Ascending aorta (tissue), 2 donors: ENCODE measurements at places on chromosomes 2 and 18.

GRCh38 chr2:79530443-79530842 is 17.6 kb downstream of the CTNNA2 start:
- no peaks in the 10 kb centered on the region for H3K4me1 ChIP-seq
- H3K27me3 ChIP-seq = no peaks in the 10 kb centered on the region
- DNase-seq = no peak
- no peak overlapping the region for H3K27ac ChIP-seq
- no peak overlapping the region for H3K4me3 ChIP-seq
- no peaks in the 10 kb centered on the region for H3K36me3 ChIP-seq

DNA sequence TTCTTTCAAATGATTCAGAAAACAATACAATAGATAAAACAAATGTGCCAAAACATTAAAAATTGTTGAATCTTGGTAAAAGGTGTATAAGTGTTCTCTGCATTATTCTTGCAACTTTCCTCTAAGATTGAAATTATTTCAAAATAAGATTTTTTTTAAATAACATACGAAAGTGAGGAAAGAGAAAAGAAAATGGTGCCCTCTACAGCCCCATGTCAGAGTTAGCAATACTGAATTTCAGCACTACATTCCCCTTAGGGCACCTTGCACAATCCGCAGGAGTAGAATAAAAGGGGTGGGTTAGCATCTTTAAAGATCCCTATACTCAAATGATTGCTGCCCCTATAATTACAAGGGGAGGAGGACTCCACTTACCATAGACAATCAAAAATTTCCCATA is 433.7 kb downstream of the BCL11A start:
- H3K27ac ChIP-seq = no peak overlapping the region
- H3K36me3 ChIP-seq = no peaks in the 10 kb centered on the region
- H3K4me1 ChIP-seq = no peaks in the 10 kb centered on the region
- no peak for DNase-seq
- no peak overlapping the region for H3K4me3 ChIP-seq
- no peaks in the 10 kb centered on the region for H3K27me3 ChIP-seq

DNA sequence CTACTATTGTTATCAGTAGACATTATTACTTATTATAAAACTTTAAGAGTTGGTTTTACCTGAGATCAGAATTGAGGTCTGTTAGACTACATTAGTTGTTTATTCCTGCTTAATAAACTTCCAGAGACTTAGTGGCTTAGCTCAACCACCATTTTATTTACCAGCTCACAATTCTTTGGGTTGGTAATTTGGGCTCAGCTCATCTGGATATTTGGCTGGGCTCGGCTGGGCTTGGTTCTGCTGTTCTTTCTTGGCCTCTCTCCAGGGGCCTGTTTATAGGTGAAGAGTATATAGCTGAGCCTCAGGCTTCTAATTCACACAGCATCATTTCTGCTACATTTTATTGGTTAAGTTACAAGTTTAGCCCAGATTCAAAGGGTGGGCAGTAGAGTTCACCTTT is 67.9 kb downstream of the CCDC138 start:
- H3K4me1 ChIP-seq = no peaks in the 10 kb centered on the region
- H3K27me3 ChIP-seq = no peaks in the 10 kb centered on the region
- no peaks in the 10 kb centered on the region for H3K36me3 ChIP-seq
- no peak for DNase-seq

DNA sequence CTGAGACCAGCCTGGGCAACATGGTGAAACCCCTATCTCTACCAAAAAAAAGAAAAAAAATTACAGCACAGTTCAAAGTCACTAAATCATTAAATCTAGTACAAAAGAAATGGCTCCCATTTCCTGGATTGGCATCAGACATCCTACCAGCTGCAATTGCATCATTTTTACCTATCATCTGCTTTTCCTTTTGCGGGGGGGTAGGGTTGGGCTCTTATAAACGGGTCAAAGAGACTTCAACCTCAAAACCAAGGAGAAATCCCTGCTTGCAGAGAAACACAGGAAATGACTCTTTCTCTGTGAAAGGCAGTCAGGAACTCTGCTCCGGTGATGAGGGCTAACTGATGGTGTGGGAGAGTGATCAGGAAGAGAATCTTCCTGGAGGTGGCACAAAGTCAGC is 45.3 kb upstream of the RFX8 start:
- H3K27me3 ChIP-seq = no peaks in the 10 kb centered on the region
- H3K4me1 ChIP-seq = no peaks in the 10 kb centered on the region
- H3K36me3 ChIP-seq = no peaks in the 10 kb centered on the region
- no peak overlapping the region for H3K27ac ChIP-seq

DNA sequence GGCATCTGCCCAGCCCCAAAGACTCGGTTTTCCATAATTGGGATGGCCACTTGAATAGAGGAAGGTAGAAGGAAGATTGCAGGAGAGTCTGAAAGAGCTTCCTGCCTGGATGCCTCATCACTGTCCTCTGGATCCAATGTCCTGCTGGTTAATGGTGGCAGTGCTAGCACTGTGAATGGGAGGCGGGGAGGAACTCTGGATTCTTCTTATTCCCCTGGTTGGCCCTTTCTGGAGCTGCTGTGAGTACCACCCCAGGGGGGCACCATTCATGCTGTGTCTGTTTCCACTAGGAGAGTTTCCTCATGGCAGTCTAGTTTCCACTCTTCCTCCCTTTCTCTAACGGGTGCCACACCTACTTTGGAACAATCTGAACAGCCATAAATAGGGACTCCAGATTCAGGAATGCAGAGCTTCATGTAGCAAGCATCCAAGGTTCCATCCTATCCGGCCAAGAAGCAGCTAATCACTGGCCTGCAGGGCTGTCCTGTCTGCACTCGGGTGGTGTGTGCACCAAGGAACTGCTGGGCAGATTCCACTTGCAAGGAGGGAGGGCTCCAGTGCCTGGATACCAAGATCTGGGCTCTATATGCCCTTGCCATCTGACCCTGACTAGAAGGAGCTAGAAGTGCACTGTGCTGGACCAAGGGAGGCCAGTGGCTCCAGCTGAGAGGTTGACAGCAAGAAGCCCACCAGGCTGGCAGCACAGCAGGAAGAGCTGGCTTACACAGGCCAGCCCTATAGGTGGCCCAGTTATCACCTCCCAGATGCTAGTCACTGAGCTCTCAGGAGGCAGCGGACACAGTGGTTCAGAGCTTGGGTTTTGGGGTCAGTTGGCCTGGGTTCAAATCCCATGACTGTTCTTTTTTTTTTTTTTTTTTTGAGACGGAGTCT is 4.6 kb upstream of the ATOH8 start:
- no peaks in the 10 kb centered on the region for H3K36me3 ChIP-seq
- DNase-seq = no peak
- H3K4me1 ChIP-seq = peaks cover 59% of the 10 kb centered on the region
- H3K4me3 ChIP-seq = no peak overlapping the region

GRCh38 chr2:99619151-99619550 is 129.3 kb upstream of the REV1 start:
- no peak overlapping the region for H3K27ac ChIP-seq
- DNase-seq = no peak
- peaks cover 4% of the 10 kb centered on the region for H3K4me1 ChIP-seq
- no peaks in the 10 kb centered on the region for H3K36me3 ChIP-seq

- DNase-seq = no peak
- H3K4me3 ChIP-seq = no peak overlapping the region
- H3K27me3 ChIP-seq = no peaks in the 10 kb centered on the region
- H3K4me1 ChIP-seq = no peaks in the 10 kb centered on the region
- no peak overlapping the region for H3K27ac ChIP-seq
These were observed 38.8 kb upstream of the ERMN start for GRCh38 chr2:157364257-157364974.

DNA sequence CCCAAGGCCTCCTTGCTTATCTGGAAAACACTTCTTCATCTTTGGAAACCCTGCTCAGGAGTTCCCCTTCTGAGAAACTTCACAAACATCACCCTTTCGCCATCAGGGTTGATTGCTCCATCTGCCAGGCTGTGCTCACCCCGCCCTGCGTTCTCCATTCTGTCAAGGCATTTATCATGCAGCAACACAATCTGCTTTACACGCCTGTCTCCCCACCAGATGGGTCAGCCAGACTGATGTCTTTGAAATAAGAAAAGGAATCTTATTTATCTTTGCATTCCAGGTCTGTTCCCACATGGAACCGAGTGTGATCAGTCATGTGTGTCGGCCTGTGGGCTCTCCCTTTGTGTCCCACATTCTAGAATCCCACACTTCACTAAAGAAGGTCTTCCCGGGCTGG is 110.0 kb upstream of the ARL4C start:
- H3K4me3 ChIP-seq = no peak overlapping the region
- no peak overlapping the region for H3K27ac ChIP-seq
- H3K27me3 ChIP-seq = no peaks in the 10 kb centered on the region
- no peaks in the 10 kb centered on the region for H3K4me1 ChIP-seq
- H3K36me3 ChIP-seq = no peaks in the 10 kb centered on the region

DNA sequence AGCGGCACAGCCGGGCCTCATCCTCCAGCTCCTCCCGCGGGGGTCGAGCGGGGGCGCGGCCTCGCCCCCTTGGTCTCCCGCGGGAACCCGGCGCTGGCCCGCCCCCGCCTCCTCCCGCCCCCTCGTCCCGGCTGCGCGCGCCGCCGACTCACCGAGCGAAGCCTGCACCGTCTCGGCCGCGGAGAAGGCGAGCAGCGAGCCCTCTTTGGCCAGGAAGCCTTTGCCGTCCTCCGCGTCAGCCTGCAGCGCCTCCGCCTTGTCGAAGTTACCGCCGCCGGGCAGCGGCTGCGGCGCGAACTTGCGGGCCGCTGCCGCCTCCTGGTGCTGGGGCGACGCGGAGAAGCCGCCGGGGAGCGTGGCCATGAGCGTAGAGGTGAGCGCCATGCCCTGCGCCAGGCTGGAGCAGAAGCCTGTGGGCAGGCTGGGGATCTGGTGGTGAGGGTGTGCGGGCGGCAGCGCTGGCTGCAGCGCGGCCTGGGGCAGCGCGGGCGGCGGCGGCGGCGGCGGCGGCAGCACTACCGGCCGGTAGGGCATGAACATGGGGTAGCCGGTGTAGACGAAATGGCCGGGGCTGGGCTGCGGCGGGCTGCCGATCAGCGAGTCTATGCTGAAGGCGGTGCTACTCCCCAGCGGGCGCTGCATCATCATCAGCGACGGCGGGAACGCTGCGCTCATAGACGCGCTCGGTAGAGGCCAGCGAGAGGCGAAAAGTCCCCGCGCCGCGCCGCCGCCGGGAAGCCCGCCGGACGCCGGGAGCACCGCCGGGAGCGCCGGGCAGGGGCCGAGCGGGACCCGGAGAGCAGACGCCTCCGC is 683 bp downstream of the GBX2 start:
- H3K27me3 ChIP-seq = peaks cover 48% of the 10 kb centered on the region
- H3K27ac ChIP-seq = no peak overlapping the region
- no peaks in the 10 kb centered on the region for H3K36me3 ChIP-seq
- no peak for DNase-seq
- peak overlapping the region; percentile 65 for H3K4me3 ChIP-seq
- peaks cover 22% of the 10 kb centered on the region for H3K4me1 ChIP-seq

- no peaks in the 10 kb centered on the region for H3K27me3 ChIP-seq
- no peaks in the 10 kb centered on the region for H3K36me3 ChIP-seq
- no peaks in the 10 kb centered on the region for H3K4me1 ChIP-seq
- no peak overlapping the region for H3K4me3 ChIP-seq
- DNase-seq = no peak
These were observed 543.8 kb downstream of the ERBB4 start for GRCh38 chr2:211994806-211995205.

GRCh38 chr2:126995621-126996377 is 97.1 kb downstream of the TEX51 start:
- no peak for DNase-seq
- H3K4me3 ChIP-seq = no peak overlapping the region
- H3K4me1 ChIP-seq = no peaks in the 10 kb centered on the region

- H3K4me1 ChIP-seq = no peaks in the 10 kb centered on the region
- H3K27me3 ChIP-seq = no peaks in the 10 kb centered on the region
- no peak for DNase-seq
- H3K27ac ChIP-seq = no peak overlapping the region
- no peak overlapping the region for H3K4me3 ChIP-seq
- no peaks in the 10 kb centered on the region for H3K36me3 ChIP-seq
These were observed 255.8 kb downstream of the ASXL3 start for GRCh38 chr18:33833842-33834241.

DNA sequence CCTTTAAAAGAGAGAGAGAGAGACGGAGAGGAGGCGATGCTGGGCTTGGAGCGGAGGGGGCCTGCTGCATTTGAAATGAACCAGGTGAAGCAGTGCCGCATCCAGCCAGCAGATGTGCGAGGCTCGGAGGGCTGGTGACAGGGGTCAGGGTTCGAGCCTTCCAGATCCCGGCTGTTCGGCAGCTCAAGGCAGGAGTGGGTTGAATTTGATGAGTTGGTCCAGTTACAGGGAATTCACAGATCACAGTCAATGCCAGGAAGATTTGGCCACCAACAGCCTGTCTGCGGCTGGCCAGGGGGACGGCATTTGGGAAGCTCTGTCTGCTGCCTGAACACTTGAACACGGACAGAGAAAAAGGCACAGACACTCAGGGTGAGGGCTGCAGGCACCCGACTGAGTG is 48.6 kb downstream of the PTGR3 start:
- H3K4me3 ChIP-seq = peak overlapping the region; percentile 33
- H3K27ac ChIP-seq = no peak overlapping the region
- no peaks in the 10 kb centered on the region for H3K27me3 ChIP-seq
- H3K36me3 ChIP-seq = no peaks in the 10 kb centered on the region
- no peak for DNase-seq
- H3K4me1 ChIP-seq = no peaks in the 10 kb centered on the region

DNA sequence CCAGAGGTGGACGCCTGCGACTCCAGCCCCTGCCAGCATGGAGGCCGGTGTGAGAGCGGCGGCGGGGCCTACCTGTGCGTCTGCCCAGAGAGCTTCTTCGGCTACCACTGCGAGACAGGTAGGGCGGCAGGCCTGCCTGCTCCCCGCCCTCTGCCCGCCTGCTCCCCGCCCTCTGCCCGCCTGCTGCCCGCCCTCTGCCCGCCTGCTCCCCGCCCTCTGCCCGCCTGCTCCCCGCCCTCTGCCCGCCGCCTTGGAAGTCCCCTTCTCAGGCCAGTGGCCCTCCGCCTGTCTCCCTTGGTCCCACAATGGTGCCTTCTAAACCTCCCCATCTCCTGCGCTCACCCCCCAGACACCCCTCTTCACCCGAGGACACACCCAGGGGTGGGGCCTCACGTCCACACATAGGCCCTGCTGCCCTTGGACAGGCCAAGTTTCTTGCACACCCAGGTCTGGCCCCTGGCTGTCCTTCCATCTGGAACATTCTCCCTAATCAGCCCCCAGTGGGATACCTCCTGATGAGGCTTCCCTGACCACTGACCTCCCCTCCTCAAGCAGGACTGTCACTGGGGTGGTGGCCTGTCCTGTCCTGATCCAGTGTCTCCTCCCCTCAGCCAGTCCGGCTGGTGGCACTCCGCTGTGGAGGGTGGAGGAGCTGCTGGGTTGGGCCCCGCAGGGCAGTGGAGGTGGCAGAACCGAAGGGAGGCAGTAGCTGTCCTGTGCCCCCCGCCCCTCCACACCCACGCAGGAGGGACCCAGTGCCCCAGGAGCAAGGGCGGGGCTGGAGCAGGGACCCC is 37.9 kb downstream of the MTERF4 start:
- H3K27ac ChIP-seq = no peak overlapping the region
- no peaks in the 10 kb centered on the region for H3K4me1 ChIP-seq
- H3K36me3 ChIP-seq = peaks cover 31% of the 10 kb centered on the region
- H3K4me3 ChIP-seq = no peak overlapping the region
- no peaks in the 10 kb centered on the region for H3K27me3 ChIP-seq
